Activated CD4-positive, alpha-beta T cell treated with anti-CD3 and anti-CD28 coated beads, Interleukin-2, amount 10 ng/mL, durations not matched to agents 24 days and 14 days (primary cell): ENCODE measurements at places on chromosomes 7 and 10. TPM values are rescaled to one million over a fixed set of nuclear protein-coding genes. Genes with fewer than 3 reads are reported as not detected.
A peak's percentile ranks its signal among the peaks of the same experiment; 100 is the strongest.

GRCh38 chr10:132316133-132316532, 8.4 kb upstream of the STK32C start:
- no peak for DNase-seq
- no peak overlapping the region for H3K4me3 ChIP-seq
- peaks cover 14% of the 10 kb centered on the region for H3K4me1 ChIP-seq

GRCh38 chr10:86673827-86674581, 5.7 kb downstream of the LDB3 start:
- no peaks in the 10 kb centered on the region for H3K27me3 ChIP-seq
- no peak overlapping the region for H3K4me3 ChIP-seq
- no peaks in the 10 kb centered on the region for H3K4me1 ChIP-seq
- DNase-seq: no peak

DNA sequence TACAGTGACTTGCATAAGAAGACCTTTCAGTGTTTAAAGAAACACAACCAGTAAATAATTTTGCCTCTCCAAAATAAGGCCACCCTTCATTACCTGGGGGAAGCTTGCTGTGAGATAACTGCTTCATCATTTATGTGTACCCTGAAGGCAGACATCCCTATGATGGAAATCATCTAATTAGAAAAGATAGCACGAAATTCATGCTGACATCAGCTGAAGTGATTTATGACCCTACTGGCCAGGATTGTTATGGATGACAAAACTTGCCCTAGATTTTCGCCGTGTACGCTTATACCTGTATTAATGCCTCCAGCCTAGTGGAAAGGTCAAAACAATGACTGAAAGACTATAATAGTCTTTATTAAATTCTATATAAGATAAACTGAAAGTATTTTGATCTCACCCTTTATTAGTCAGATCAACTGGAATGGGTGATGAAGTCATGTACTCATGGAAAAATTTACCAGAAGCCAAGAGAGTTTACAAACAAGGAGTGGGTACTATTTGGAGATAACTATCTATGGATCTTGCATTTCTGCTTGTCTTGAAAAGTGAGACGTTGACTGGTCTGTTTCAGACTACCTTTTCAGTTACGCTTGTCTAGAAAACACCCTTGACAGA, 114.2 kb downstream of the PPP1R3A start:
- no peaks in the 10 kb centered on the region for H3K27me3 ChIP-seq
- H3K4me3 ChIP-seq: no peak overlapping the region
- no peaks in the 10 kb centered on the region for H3K4me1 ChIP-seq
- H3K36me3 ChIP-seq: no peaks in the 10 kb centered on the region

- no peak overlapping the region for H3K4me3 ChIP-seq
- peak overlapping the region; percentile 94 for H3K27ac ChIP-seq
- no peaks in the 10 kb centered on the region for H3K27me3 ChIP-seq
- DNase-seq: no peak
- H3K4me1 ChIP-seq: peaks cover 83% of the 10 kb centered on the region
Measured at GRCh38 chr10:11181978-11182377, 164.3 kb downstream of the CELF2 start.

DNA sequence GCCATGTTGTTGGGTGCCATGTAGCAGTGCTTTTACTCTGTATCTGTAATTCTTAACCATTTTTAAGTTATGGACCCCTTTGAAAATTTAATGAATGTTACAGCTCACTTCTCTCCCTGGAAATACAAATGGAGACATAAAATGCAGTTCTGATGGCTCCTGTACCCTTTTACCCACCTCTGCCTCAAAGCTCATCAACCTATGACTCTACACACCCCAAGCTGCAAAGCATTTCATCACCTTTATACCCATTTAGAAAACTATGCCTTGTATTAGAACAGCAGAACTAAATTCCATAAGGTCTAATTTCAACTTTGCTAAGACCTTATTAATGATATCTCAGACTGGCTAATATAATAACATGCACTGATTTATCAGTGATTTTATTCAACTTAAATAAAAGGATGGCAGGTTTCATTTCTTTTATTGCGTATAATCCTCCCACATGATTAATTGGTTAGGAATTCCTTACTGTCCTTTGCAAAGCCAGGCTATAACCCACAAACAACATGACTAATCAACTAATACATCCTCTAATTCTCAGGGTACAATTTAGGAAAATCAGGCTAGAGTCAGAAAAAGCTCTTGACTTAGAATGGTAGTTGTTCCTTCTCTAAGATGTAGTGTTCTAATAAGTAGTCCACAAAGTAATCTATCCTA, 68.1 kb downstream of the CPEB3 start:
- DNase-seq: no peak
- no peak overlapping the region for H3K27ac ChIP-seq
- H3K4me3 ChIP-seq: no peak overlapping the region
- peaks cover 7% of the 10 kb centered on the region for H3K36me3 ChIP-seq

- peak overlapping the region; percentile 73 for H3K27ac ChIP-seq
- H3K36me3 ChIP-seq: no peaks in the 10 kb centered on the region
- peak overlapping the region; percentile 55 for H3K4me3 ChIP-seq
Measured at GRCh38 chr7:106767498-106768323, 97.4 kb upstream of the PIK3CG start.

NUPR2 gene
- not detected in 2 replicates for total RNA-seq

DNA sequence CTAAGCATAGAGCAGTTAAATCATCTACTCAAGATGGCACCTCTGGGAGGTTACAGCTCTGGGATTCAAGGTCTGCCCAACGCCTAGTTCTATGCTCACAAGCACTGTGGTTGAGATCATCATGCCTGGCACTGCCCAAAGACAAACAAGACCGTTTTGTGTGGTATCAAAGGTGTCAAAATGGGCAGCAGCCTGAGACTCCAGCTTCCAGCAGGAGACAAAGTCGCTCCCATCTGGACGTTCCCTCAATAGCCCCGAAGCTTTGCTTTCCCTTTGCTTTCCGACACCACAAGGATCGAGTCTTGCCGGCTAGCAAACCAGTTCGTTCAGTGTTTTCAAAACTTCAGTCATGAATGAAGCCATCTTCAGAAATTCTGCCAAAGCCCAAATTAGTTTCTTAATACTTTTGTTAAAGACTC, 5.1 kb downstream of the HABP2 start:
- no peak overlapping the region for H3K27ac ChIP-seq
- no peaks in the 10 kb centered on the region for H3K36me3 ChIP-seq
- DNase-seq: no peak
- H3K4me3 ChIP-seq: no peak overlapping the region

DNA sequence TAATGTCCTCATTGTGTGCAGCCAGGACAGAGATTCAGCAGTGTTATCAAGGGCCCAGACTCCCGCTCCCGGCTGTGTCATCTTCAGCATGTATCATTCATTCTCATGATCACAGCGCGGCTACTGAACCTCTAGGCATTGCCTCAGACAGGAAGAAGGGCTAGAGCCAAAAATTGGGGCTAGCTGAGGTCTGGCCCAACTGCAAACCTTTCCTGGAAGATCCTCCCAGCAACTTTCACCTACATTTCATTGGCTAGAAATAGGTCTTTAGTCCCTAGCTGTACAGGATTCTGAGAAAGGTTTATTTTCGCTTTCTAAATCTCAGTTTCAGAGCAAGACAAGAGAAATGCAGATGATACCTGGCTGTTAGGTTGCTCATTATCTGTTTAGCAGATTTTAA, 81.9 kb downstream of the CREM start:
- H3K27ac ChIP-seq: peak overlapping the region; percentile 92
- H3K27me3 ChIP-seq: no peaks in the 10 kb centered on the region
- peak overlapping the region; percentile 80 for H3K4me3 ChIP-seq

DNA sequence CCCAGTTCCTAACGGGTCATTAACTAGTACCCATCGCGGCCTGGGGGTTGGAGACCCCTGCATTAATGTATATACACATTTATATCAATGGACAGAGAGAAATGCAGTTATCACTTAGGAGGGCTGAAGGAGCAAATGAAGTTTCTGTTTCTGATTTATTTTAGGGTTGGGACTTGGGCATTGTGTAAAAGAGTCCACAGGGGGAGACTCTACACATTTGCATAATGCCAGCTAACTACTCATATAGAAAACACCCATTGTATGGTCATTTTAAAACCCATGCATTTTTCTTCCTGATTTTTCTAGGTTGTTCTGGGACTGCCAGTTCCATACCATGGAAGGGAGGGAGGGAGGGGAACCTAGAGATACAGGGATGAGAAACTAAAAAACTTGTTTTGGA, 23.5 kb downstream of the BCCIP start:
- H3K4me1 ChIP-seq: no peaks in the 10 kb centered on the region
- H3K4me3 ChIP-seq: no peak overlapping the region
- H3K27ac ChIP-seq: no peak overlapping the region
- DNase-seq: no peak

GRCh38 chr10:103534621-103535498, 41.4 kb downstream of the NEURL1 start:
- H3K4me1 ChIP-seq: no peaks in the 10 kb centered on the region
- H3K36me3 ChIP-seq: peaks cover 2% of the 10 kb centered on the region
- H3K4me3 ChIP-seq: no peak overlapping the region
- DNase-seq: no peak

- H3K27me3 ChIP-seq: no peaks in the 10 kb centered on the region
- DNase-seq: no peak
- H3K4me1 ChIP-seq: peaks cover 46% of the 10 kb centered on the region
- peaks cover 48% of the 10 kb centered on the region for H3K36me3 ChIP-seq
Measured at GRCh38 chr7:100222445-100223132, 2.8 kb downstream of the PVRIG start.

- no peaks in the 10 kb centered on the region for H3K27me3 ChIP-seq
- peaks cover 8% of the 10 kb centered on the region for H3K36me3 ChIP-seq
- H3K4me3 ChIP-seq: peak overlapping the region; percentile 45
- DNase-seq: no peak
- no peak overlapping the region for H3K27ac ChIP-seq
- peaks cover 2% of the 10 kb centered on the region for H3K4me1 ChIP-seq
Measured at GRCh38 chr7:98210513-98211220, 572 bp upstream of the BHLHA15 start.
